ENCODE measurements at places on chromosomes 13 and 19. TPM values are rescaled to one million over a fixed set of nuclear protein-coding genes. Genes with fewer than 3 reads are reported as not detected.
A peak's percentile ranks its signal among the peaks of the same experiment; 100 is the strongest.

GRCh38 chr13:103130681-103131210 is 64.5 kb upstream of the SLC10A2 start:
- no peaks in the 10 kb centered on the region for H3K4me1 ChIP-seq
- H3K27ac ChIP-seq, result no peak overlapping the region
- H3K4me3 ChIP-seq, result no peak overlapping the region
- no peak for DNase-seq

GRCh38 chr13:110726726-110727125 is 13.2 kb downstream of the ING1 start:
- peaks cover 7% of the 10 kb centered on the region for H3K4me1 ChIP-seq
- H3K27me3 ChIP-seq, result no peaks in the 10 kb centered on the region
- no peak overlapping the region for H3K27ac ChIP-seq
- H3K36me3 ChIP-seq, result no peaks in the 10 kb centered on the region
- no peak for DNase-seq

DNA sequence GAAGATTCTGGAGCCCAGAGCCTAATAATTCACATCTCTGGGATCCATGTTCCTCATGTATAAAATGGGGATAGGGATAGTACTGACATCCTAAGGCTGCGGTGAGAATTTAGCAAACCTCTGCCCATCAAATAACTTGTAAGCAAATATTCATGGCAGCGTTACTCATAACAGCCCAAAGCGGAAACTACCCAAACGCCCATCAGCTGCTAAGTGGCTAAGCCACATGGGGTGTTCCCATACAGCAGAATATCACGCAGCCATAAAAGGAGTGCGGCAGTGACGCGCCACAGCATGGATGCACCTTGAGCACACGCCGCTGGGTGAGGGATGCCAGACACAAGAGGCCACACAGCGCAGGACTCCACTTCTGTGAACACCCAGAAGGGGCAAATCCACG is 19.7 kb downstream of the VRK3 start:
- peaks cover 30% of the 10 kb centered on the region for H3K36me3 ChIP-seq
- no peak for DNase-seq
- no peaks in the 10 kb centered on the region for H3K27me3 ChIP-seq
- H3K27ac ChIP-seq, result no peak overlapping the region
- peaks cover 19% of the 10 kb centered on the region for H3K4me1 ChIP-seq

GRCh38 chr13:110648848-110649421 is 33.6 kb downstream of the NAXD start:
- H3K27ac ChIP-seq, result no peak overlapping the region
- peaks cover 42% of the 10 kb centered on the region for H3K36me3 ChIP-seq
- no peaks in the 10 kb centered on the region for H3K27me3 ChIP-seq
- DNase-seq, result peak; percentile 47
- peaks cover 15% of the 10 kb centered on the region for H3K4me1 ChIP-seq

Gene DIAPH3
- 1.1 TPM for total RNA-seq

Gene CCNE1
- 4.6 TPM for total RNA-seq

GRCh38 chr19:56678205-56678604 is 6.6 kb upstream of the ZNF835 start:
- no peak for DNase-seq
- H3K4me3 ChIP-seq, result no peak overlapping the region
- no peaks in the 10 kb centered on the region for H3K36me3 ChIP-seq
- H3K27me3 ChIP-seq, result no peaks in the 10 kb centered on the region

Measured in sigmoid colon (tissue), 7 donors.